ENCODE measurements at places on chromosomes 7 and 10.

DNA sequence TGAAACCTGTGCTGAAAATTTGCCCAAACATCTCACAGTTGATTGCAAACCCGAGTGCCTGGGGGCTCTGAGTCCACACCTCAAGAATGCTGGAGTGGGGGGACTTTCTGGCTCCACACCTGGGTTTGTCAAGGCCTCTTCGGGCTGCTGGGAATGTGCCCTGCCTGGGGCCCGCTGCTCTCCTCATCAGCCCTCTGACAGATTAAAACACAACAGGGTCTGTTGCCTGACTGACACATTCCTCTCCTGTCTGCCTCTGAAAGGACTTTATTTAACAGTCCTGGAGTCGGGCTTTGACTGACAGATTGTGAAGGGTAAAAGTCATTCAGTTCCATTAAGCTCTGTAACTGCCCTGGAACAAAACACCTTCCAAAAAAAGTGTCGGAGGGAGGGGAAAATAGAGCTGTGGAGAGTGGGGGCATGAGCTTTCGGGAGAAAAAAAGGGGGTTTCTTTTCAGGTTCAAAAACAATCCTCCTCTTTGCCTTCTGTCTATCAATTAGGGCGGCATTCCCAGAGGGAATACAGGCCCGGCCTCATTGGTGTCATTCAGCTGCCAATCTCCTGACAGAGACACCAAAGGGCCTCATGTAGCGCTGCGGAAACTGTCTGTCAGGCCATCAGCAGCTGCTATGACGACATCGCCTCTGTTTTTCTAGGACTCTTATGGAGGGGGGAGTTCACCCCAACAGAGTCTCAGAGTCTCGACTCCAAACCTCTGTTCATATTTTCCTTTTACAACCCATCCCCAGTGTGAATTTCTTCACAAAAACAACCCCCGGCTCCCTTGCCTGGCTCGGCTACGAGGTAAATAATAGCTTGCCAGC is 398.8 kb upstream of the NFE2L3 start:
- DNase-seq = no peak

GRCh38 chr7:46283852-46284251 is 362.8 kb upstream of the IGFBP3 start:
- no peak for DNase-seq

DNA sequence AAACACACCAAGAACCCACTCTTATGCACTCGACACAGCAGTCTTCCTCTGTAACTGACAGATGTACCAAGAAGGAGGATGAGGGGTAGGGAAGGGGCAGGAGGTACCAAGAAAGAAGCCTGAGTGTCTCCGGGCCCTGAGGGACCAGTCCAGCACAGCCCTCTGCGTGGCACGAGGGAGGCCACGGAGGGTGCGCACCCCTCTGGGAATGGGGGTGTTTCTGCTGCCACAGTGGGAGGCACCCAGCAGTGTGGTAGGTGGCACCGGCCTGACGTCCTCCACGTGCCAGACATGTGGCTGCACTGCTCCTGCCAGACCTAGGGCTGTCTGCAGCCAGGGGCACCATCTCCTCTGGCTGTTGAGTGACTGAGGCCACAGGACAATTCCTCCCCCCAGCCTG is 154.3 kb downstream of the ZMYND11 start:
- DNase-seq = no peak

DNA sequence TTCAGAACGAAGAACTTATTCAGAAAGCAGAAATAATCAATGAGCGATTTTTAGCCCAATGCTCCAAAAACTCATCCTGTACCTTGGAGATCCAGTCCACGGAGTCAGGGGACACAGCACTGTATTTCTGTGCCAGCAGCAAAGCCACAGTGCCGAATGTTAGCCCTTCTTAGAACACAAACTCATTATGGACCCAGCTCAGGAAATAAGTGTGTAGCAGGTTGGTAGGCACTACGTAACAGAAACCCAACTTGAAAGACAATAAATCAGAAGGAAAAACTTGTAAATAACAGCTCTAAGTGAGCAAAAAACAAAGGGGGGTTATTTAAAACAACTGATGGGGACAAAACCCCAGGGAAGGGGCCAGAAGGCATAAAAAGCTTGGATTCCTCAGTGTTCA is 112.0 kb upstream of the PRSS1 start:
- DNase-seq = no peak

- no peak for DNase-seq
These were observed 6.6 kb downstream of the CPA1 start for GRCh38 chr7:130386876-130387275.

GRCh38 chr7:129911790-129912189 is 41.0 kb downstream of the UBE2H start:
- DNase-seq = no peak

DNA sequence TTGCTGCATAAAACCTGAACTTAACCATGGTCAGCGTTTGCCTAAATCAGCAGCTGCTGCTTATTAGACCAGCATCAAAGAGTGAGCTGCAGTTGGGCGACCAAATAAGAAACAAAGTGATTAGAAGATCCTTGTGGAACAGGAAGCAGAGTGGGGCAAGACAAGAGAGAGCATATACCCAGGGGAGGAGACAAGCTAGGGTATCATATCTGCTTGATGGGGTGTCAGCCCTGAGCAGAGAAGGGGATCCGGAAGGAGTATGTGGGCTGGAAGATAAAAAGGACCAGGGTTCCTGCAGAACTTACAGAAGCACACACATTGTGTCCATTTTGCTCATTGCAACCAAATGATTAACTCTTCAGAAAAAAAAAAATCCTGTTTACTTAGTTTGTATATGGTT is 213.6 kb downstream of the CELF2 start:
- no peak for DNase-seq

DNA sequence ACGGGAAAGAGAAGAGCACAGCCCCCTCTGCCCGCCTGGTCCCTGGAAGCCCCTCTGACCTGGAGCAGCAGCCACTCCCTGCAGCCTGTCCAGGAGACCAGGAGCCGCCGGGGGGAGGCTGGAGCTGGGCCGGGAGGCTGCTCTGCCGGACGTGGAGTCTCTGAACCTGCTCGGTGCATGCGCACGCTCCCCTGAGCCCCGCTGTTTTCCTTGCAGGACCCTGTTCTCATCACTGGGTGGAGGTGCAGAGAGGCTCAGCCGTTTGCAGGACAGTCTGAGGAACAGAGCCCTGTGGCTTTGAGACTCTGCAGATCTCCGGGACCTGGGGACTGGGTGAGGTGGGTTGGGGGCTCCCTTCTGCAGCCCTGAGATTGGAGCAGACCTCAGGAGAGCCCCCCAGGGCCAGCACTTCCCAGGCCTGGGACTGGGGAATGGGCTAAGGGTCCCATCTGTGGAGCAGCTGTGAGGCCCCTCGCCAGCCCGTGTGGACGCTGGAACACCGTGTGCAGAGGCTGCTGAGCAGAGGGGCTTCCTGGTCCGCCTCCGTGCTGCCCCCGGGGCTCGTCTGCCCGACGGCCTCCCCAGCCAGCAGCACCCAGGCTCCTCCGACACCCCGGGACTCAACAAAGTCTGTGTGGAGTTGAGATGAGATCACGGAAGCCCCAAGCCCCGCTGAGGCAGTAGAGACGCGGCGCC is 48.5 kb upstream of the ADGRA1 start:
- no peak for DNase-seq
